ENCODE measurements at places on chromosomes 16 and 17.

GRCh38 chr17:65850486-65850885 is 289.0 kb upstream of the AXIN2 start:
- no peak for DNase-seq

GRCh38 chr17:66449418-66449977 is 147.1 kb downstream of the PRKCA start:
- no peak for DNase-seq

DNA sequence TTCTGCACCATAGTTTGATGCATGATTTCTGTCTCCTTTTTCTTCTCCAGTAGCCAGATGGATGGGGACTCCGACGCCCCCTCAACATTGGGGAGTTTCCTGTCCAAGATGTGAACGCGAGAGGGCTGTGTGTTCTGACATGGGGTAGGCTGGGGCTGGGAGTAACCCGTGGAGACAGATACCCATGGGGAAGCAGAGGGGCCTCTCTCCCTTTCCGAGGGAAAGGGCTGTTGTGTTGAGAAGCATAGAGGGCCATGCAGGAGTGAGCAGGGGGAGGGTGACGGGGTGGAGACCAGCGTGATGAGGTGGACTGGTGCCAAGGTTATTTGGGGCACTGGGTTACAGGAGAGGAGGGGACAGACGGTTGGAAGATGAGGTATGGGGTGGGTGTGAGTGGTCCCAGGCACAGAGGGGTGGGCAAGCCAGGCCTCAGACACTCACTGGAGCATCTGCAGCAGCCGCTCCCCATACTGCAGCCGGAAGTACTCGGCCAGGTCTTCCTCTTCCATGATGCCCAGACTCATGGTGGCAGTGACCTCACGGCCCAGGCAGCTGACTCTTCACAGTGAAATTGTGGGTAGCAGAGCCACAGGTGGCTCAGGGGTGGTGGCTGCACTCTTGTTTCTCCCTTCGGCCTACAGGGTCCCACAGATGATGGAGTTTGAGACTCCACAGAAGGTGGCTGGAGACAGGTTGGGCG is 400 bp downstream of the CCDC42 start:
- no peak for DNase-seq

DNA sequence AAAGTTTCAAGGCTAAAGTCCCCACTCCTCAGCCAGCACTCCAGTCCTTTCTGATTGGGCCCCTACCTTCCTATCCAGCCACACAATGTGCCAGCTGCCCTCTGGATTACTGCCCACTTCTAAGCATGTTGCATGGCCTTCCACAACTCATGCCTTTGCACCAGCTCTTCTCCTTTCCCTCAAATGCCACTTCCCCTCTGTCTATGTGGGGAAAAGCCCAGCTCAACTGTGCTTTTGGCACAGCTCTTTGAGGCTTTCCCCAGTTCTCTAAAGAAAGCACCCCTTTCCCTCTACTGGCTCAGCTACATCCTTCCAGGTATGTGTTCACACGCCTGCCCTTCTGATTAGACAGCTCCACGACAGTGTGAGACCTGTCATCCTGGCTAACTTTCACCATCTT is 18.5 kb downstream of the GTF3C1 start:
- DNase-seq: no peak

DNA sequence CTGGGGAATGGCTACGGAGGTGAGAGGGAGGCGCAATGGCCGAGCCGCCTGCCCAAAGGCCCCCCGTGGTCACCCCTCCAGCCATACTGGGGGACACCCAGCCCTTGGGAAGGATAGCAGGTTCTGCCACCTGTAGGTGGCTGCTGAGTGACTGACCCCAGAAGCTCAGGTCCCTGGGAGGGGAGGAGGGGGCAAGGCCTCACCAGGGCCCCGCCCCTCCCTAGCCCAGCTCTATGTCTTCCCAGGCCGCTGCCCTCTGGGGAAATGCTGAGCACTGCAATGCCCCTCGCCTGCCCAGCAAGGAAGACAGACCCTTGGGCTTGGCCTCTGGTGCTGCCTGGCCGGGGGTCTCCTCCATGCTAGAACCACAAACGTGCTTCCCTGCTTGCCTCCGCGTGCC is 11.4 kb upstream of the CLDN9 start:
- no peak for DNase-seq

DNA sequence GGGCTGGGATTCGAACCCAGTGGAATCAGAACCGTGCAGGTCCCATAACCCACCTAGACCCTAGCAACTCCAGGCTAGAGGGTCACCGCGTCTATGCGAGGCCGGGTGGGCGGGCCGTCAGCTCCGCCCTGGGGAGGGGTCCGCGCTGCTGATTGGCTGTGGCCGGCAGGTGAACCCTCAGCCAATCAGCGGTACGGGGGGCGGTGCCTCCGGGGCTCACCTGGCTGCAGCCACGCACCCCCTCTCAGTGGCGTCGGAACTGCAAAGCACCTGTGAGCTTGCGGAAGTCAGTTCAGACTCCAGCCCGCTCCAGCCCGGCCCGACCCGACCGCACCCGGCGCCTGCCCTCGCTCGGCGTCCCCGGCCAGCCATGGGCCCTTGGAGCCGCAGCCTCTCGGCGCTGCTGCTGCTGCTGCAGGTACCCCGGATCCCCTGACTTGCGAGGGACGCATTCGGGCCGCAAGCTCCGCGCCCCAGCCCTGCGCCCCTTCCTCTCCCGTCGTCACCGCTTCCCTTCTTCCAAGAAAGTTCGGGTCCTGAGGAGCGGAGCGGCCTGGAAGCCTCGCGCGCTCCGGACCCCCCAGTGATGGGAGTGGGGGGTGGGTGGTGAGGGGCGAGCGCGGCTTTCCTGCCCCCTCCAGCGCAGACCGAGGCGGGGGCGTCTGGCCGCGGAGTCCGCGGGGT is at the start of gene CDH1:
Gene CDH1 (plus strand): TSS at position 247 of the 684 bp plus-strand sequence. CDS start 124 bp downstream, at position 371.
- DNase-seq: no peak

DNA sequence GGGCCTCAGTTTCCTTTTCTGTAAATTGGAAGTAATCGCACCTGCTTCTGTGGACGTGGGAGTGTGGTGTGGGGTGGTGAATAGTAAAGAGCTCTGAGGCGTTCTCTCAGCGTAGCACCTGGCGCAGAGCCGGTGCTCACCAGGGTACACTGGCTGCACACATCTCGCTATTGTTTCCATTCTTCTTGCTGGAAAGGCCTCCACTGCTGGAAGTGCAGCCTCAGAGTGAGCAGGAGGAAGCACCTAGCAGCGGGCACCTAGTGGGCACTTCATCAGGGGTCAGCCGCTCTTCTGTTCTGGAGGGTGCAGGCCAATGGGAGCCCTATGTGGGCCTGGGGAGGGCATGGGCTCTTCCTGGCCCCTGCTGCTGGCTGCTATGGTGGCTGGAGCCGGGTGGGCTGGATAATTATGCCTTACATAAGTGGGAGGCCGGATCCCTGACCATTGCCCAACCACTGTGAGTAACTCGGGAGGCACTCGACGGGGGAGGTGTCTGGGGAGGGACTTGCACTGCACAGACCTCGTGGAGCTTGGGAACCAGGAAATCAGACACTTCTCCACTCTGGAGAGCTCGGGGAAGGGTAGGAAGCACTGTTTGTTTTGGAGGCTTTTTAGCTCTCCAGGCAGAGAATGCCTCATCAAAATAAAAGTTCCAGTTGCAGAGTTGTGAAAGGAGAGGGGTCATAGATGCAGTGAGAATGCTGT is 1.7 kb downstream of the MAP2K3 start:
- peak; percentile 53 for DNase-seq

DNA sequence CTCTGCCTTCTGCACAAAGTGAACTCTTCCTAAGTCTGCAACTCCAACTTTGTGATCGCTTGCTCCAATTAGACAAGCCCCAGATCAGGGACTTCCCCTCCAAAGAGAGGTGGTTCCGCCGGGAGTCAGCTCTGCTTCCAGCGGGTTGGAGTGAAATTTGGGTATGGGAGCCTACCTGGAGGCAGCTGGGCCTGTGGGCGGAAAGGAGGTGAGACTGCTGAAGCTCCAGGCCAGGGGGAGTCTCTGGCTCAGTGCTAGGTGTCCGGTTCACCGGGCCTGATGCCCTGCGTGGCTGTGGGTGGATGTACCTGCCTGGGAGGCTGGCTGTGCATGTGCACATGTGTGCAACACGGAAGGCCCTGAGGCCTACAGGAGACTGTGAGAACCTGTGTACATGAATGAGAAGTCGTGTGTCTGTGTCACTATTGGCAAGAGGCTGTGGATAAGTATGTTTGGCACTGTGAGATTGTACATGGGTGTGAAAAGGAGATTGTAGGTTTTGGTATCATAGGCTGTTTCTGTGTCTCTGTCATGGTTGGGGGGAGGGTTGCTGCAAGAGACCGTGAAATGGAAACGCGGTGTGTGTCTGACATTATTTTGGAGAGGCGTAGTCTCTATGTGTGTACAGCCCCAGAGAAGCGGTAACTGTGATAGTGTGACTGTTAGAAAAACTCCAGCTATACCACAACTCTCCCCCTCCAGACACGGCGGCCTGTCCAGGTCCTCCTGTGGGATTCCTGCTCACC is 4.2 kb downstream of the LHX1 start:
- DNase-seq: no peak

DNA sequence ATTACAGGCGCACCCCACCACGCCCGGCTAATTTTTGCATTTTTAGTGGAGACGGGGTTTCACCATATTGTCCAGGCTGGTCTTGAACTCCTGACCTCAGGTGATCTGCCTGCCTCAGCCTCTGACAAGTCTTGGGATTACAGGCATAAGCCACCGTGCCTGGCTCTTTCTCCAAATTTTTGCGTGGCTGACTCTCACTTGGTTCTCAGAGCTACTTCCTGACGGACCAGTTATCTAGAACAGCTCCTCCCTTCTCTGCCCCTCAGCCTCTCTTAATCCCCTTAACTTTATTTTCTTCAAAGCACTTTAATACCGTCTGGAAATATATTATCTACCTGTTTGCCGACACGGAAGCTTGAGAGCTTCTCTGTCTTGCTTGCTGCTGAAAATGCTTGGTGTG is 4.2 kb downstream of the YPEL2 start:
- no peak for DNase-seq

GRCh38 chr16:29198231-29198630 is 208.3 kb downstream of the NPIPB11 start:
- no peak for DNase-seq

GRCh38 chr17:41308251-41308917 is 725 bp downstream of the KRTAP16-1 start:
- DNase-seq: no peak

GRCh38 chr16:51876601-51876875 is 670.4 kb downstream of the TOX3 start:
- no peak for DNase-seq

- DNase-seq: no peak
Measured at GRCh38 chr17:72715906-72716572, 376.4 kb downstream of the SLC39A11 start.

Measured in NCI-H187 treated with DMSO at 0.1 percent for 48 hours (cell line).